ENCODE measurements at places on chromosomes 7 and 10.

DNA sequence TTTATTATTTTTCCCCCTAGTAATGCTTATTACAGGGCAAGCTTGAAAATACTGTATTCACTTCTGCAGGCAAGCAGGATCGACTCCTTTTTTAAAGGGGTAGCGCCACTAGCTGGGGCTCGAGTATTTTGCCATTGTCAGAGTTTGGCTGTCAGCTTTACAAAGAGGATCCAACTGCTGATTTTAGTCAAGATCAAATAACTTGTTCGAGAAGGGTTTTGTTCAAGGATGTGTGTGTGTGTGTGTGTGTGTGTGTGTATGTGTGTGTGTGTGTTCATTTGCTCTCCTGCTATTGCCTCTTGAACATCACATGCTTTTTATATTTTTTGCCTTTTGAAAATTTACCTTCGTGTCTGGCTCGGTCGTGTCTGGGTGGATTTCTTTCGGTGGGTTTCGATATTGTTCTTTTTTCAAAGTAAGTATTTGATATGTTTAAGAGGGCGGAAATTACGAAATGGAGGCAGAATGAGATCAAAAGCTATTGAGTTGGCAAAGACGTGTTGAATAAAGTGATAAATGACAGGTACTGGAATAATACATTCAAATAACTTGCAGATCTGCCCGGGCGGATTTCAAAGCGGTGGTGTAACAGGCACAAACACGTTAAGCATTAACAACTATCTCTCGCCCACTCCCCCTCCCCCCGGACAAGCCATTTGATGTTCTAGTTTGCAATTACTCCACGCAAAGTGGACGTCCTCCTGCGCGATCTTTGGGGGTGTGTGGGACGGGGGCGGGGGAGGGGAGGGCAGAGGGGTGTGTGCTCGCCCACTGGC, 1.1 kb downstream of the ARID5B start:
- DNase-seq, result peak; percentile 72

- DNase-seq, result no peak
Measured at GRCh38 chr7:116342125-116342524, 131.8 kb downstream of the TES start.

DNA sequence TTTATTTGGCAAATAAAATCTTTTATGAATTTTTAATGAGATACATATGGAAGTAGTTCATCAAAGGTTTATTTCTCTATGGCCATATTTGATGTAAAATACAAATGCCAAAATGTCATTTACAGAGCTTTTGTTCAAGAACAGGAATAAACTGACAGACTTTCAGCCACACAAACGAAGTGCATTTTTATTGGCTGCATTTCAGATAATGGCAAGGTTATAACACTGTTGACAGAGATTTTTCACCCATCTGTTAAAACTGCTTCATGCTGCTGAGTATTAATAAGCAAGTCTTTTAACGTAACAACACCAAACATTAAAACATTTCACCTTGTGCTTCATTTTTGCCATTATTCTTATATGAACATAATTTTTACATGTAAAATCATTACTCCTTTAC, 254.4 kb downstream of the ANKRD7 start:
- DNase-seq, result no peak

DNA sequence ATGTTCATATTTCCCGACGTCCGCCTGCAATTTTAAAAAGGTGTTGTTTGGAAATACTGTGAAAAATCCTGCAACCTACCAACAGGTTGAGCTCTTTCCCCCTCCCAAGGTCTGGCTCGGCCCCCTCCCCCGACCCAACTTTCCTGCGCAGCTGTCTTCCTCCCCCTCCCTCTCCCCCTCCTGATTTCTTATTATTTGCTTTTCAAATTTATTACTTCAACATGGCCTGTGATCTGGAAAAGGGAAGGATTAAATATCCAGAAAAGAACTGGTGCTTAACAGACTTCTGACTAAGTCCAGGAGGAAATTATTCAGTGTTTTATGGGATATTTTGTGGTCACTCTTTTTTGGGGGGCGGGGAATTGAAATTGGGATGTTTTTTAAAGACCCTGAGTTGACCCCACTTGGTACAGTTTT, 2.4 kb downstream of the ARID5B start:
- no peak for DNase-seq

- DNase-seq, result no peak
Measured at GRCh38 chr7:43952028-43952427, 25.8 kb downstream of the UBE2D4 start.

DNA sequence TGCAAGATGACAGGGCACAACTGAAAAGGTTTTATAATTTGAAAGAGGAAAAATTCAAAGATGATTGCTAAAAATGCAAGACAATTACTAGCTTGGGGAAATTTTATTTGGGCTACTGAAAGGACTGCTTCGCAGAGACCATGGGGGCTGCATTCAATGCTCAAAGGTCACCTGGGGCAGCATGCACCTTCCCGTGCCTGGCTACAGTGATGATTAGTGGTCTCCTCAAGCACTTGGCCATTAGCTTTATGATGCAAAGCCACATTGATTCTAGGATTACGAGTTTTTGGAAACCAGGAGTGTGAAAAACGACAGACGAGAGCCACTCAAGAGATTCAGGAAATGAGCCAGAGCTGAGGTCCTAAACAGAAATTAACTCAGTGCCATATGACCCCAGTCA, 764.6 kb downstream of the PHTF2 start:
- no peak for DNase-seq

- no peak for DNase-seq
Measured at GRCh38 chr7:107993891-107994291, 9.1 kb downstream of the LAMB1 start.

DNA sequence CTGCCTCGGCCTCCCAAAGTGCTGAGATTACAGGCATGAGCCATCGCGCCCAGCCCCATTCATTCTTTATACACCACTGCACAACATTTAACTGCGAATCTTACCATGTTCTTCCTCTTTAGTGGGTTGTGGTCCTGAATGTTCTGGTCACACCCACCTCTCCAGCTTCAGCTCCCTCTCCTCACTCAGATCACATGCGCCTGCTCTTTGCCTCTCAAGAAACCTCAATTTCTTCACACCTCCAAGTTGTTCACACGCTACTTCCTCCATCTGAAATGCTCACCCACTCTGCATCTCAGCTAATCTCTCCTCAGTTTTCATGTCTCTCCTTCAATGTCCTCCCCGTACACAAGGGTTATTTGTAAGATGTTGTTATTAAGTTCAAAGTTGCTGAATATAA, 2.4 kb upstream of the PRR15 start:
- DNase-seq, result no peak

DNA sequence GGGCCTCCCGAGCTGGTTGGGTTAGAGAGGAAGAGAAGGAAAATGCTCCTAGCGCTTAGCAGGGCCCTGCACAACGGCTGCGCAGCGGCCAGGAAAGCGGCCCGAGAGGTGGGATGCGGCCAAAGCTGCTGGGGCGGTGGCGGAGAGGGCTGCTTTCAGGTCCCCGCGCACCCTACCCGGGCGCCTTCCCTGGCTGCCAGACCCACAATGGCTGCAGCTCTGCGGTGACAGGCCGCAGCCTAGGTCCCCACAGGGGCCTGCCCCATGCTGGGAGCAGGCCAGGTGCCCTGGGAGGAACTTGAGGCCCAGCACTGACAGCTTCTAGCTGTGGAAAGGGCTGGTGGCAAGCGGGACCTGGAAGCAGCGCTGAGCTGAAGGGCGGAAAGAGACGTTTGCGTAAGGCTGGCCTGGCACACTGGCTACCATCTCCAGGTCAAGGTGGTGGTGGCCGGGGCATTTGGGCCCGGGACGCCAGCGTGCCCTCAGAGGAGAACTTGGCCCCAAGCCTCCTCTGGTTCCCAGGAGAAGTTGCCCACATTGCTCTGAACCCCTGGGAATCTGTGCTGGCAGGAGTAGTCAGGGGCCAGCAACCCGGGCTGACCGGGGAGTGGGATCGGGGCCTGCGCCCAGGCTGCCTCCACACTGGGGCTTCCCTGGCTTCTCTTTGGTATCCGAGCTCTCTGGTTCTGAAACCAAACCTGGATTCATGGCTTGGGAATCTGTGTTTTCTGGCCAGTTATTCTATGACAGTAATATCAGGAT, 72.9 kb upstream of the ZNF804B start:
- no peak for DNase-seq

DNA sequence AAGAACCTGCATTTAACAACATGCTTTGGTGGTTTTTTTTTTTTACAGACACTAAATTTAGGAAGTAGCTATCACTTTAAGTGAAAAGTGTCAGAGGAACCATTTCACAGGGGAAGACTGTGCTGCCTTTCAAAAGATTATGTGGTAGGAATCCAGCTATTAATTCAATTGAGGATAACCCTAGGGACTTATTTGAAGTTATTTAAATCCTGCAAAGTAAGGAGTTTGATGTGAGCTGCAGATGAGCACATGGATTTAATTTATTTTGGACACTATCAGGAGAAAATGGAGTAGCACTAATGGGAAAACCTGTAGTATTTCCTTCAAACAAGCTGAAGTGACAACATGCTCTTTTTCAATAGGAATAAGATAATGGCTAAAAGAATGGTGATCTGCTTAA, 419.8 kb downstream of the ANKRD7 start:
- DNase-seq, result no peak

DNA sequence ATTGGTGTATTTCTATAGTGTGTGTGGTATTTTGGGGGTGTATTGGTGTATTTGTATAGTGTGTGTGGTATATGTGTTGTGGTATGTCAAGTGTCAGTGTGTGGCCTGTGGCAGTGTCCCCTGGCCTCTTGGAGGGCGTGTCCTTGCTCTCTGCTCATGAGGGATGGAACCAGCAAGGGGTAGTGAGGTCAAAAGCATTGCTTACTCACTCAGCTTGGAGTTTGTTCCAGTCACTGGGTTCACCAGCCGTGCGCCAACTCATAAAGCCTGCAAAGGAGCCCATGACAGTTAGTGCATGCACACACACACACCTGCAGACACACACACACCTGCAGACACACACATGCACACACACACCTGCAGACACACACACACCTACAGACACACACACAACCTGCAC, 4.3 kb upstream of the TRPV6 start:
- no peak for DNase-seq

- DNase-seq, result no peak
Measured at GRCh38 chr10:51012073-51012472, 62.2 kb upstream of the PRKG1 start.

- DNase-seq, result no peak
Measured at GRCh38 chr10:3241274-3241921, 68.8 kb upstream of the PITRM1 start.

GRCh38 chr7:84236398-84236797, 41.8 kb upstream of the SEMA3A start:
- no peak for DNase-seq
